Ascending aorta (tissue), 2 donors: ENCODE measurements at places on chromosomes 4 and X. TPM values are rescaled to one million over a fixed set of nuclear protein-coding genes. Genes with fewer than 3 reads are reported as not detected.
A peak's percentile ranks its signal among the peaks of the same experiment; 100 is the strongest.

The DIPK2B gene
- total RNA-seq = 76.2 TPM

The ARHGEF9 gene
- total RNA-seq = 28.6 TPM

The CCDC149 gene
- total RNA-seq = 8.7 TPM

- no peak for DNase-seq
Measured at GRCh38 chrX:19883878-19884277, 3.5 kb downstream of the SH3KBP1 start.

DNA sequence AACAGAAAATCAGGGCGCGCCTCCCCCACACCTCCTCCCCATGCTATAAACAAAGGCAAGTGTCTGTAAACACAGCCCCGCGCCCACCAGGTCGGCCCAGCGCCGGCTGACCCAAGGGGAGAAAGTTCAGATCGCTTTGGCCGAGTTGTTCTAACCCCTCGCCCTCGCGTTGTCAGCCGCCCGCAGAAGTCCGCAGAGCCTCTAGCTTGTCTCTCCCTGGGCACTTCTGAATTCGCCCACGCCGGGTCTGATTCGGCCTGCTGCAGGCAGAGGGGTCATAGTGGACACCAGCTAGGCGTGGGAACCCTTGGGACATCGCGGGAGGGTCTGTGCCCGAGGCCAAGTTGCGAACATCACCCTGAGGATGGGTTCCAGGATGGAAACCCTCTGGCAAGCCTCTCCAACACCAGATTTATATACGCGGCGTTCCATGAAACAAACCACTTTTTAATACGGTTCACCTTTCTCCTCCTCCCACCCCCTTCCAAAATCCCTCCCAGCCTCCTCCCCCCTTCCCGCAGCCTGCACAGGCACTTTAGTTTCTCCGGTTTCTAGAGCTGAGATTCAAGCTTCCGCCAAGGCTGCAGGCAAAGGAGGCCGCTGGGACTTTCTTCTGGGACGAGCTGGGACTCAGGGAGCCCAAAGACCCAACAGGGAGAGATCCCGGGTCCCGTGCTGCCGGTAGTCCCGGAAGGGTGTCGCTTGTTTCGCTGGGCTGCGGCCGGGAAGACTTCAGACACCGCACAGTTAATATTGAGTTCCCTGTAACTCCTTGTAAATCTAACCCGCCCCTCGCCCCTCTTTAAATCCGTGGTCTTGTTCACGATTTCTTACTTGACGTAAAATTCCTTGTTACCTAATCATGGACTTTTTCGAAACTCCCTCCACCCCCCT is 4.7 kb downstream of the HAND2 start:
- DNase-seq = peak; percentile 68

DNA sequence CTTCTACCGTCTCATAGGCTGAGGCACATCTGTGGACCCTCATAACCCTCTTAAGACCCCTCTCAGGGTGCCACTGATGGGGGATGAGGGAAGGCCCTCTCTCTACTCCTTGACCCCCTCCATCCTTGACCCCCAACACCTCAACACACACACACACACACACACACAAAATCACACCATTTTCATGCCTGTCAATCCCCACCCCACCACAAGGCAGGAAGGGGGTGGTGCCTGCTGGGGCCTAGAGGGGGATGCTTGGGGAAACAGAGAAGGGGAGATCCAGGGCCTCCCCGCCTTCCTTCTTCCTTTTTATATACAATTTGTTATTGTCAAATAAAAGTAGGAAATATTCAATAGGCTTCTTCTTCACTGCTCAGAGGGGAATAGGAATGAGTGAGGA is 1.2 kb upstream of the EBP start:
- no peak for DNase-seq

DNA sequence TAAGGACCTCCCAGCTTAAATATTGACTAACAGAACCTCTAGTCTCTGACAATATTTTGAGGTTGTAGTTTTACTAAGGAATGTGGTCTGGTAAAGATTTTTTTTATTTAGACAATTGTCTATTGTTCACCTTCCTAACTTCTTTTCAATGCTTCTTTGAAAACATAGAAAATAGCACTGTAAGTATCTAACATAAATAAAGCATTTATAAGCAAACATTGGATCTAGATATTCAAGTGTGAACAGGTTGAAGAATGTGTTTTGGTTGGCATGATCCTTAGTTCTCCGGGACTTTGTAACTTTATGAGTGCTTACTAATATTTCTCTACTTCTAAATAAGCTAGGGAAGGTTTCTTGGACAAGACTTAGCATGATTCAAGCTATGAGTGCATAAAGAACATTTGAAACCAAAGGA is 285.4 kb upstream of the ARSJ start:
- DNase-seq = no peak

- no peak for DNase-seq
Measured at GRCh38 chr4:137960371-137961050, 281.6 kb downstream of the SLC7A11 start.

- no peak for DNase-seq
Measured at GRCh38 chr4:28256295-28256694, 1395.7 kb downstream of the STIM2 start.
